ENCODE measurements at places on chromosomes 2 and 18.

DNA sequence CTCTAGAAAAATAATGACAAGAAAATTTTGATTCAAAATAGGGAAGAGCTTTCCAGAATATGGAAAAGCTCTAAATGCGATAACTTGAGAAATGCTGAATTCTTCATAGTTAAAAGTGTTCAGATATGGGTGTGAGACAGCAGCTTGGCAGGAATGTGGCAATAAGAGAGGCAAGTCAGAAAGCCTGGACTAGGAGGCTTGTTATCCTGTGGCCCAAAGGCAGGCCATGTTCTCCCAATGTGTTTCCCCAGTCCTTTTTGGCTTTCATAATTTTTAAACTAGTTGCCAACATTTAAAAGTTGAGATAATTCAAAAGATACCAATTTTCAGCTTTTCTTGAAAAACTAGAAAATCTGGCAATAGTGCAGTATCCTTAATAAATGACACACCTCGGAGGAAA is 366.3 kb upstream of the FANCL start:
- no peak for DNase-seq

GRCh38 chr2:180873219-180873618 is 107.2 kb upstream of the UBE2E3 start:
- DNase-seq: no peak

- DNase-seq: no peak
These were observed 14.3 kb upstream of the MFF start for GRCh38 chr2:227310756-227311110.

- no peak for DNase-seq
These were observed 52.2 kb upstream of the OTOS start for GRCh38 chr2:240192661-240193060.

DNA sequence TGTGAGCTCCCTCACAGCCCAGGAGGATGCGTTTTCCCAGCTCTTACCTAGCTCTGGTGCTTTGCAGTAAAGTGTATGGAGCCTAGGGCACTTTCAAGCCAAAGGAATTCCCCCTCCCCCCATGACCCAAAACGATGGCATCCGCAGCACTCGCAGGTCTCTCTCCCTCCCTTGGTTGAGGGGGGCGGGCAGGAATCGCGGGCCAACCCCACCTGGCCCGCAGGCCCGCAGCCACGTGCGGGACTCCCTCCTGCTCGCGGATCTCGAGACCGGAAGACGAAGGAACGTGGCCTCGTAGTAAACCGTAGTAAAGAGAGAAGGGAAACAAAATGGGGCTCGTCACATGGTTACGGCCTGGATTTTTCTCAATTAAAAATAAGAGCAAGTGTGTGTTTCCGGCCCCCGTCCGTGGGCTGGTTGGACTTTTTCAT is 8.5 kb downstream of the IRS1 start:
- peak; percentile 73 for DNase-seq

GRCh38 chr2:47302308-47302707 is 100.6 kb upstream of the MSH2 start:
- no peak for DNase-seq

DNA sequence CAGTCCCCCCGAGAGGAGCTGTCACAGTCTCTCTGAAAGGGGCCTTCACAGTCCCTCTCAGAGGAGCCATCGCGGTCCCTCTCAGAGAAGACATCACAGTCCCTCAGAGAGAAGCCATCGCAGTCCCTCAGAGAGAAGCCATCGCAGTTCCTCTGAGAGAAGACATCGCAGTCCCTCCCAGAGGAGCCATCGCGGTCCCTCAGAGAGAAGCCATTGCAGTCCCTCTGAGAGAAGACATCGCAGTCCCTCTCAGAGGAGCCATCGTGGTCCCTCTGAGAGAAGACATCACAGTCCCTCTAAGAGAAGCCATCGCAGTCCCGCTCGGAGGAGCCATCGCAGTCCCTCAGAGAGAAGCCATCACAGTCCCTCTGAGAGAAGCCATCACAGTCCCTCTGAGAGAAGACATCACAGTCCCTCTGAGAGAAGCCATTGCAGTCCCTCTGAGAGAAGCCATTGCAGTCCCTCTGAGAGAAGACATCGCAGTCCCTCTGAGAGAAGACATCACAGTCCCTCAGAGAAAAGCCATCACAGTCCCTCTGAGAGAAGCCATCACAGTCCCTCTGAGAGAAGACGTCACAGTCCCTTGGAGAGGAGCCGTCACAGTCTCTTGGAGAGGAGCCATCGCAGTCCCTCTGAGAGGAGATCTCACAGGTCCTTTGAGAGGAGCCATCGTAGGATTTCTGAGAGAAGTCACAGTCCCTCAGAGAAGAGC is 1.3 kb upstream of the ZNF512 start:
- DNase-seq: no peak

Data from hematopoietic multipotent progenitor cell treated with erythropoietin and hydrocortisone succinate and interleukin-3 and kit ligand, for 4 days (in vitro differentiated cells).